Right ventricle myocardium superior (tissue), 1 donor: ENCODE measurements at places on chromosomes 5 and 9.
A peak's percentile ranks its signal among the peaks of the same experiment; 100 is the strongest.

- no peak for DNase-seq
These were observed 41.3 kb downstream of the LNPEP start for GRCh38 chr5:96977228-96977627.

- DNase-seq: no peak
These were observed 43.6 kb downstream of the FXN start for GRCh38 chr9:69079186-69079585.

- DNase-seq: no peak
These were observed 40.2 kb upstream of the EGFL7 start for GRCh38 chr9:136622538-136622948.

DNA sequence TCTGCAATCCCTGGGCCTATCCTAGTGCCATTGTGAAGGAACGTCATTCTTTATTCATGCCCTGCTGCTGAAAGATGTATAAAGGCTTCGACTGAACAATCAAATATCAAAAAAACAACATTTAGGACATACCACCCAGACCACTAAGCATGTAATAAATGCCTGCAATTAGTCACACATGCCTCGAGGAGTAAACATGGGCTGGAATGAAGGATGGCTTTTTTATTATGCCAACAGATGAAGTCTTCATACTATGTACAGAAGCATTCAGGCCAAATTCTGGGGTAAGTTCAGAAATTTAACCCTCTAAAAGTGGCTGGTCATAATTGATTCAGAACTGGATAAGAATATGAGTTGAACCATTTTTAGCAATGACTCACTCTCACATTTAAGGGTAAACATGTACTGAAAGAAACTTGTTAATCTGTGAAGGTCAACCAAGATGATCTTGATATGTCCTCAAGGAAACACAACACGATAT is 38.1 kb downstream of the FAM240B start:
- DNase-seq: no peak

DNA sequence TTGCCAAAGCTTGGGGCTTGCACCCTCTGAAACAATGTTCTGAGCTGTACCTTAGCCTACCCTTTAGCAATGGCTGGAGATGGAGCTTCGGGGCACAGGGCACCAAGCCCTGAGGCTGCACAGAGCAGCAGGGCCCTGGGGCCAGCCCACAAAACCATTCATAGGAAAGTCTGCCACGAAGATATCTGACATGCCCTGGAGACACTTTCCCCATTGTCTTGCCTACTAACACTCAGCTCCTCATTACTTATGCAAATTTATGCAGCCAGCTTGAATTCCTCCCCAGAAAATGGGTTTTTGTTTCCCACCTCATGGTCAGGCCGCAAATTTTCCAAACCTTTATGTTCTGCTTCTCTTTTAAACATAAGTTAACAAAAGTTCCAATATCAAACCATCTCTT is 105.7 kb downstream of the DTWD2 start:
- DNase-seq: no peak

- DNase-seq: no peak
These were observed 325.4 kb downstream of the PDE4D start for GRCh38 chr5:59568161-59568560.

DNA sequence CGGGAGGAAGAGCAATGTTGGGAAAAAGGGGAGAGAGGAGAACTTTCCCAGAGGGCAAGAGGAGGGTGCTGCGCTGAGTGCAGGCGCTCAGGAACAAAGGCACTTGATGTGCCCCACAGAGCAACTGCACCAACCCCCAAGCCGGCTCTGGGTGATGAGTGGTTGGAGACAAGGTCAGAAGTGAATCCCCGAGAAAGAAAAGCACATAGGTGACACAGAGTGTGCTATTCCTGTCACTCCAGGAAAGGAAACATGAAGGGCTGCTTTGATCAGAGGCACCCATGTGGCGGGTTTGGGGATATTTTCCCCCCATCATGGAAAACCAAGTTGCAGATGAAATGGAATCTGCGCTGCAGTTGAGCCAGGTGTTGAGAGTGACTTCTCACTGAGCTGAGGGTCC is 20.7 kb upstream of the SLC25A48 start:
- peak; percentile 50 for DNase-seq

DNA sequence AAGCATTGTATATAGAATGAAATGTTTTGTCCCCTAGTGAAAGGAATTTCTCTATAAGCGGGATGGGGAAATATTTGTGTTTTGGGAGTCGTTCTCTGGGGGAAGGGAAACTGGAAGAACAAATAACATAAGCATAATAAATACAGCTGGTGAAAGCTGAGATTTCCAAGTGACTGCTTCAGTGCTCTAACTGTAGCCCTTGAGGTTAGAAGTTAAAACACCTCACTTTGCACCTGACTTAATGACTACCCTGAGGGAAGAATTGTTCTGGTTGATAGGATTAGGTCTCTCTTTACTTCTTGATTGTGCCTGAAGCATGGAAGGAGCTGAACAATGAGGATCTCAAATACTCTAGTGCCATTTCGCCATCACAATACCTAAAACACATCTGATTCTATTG is 307.4 kb downstream of the MAN2A1 start:
- DNase-seq: no peak

DNA sequence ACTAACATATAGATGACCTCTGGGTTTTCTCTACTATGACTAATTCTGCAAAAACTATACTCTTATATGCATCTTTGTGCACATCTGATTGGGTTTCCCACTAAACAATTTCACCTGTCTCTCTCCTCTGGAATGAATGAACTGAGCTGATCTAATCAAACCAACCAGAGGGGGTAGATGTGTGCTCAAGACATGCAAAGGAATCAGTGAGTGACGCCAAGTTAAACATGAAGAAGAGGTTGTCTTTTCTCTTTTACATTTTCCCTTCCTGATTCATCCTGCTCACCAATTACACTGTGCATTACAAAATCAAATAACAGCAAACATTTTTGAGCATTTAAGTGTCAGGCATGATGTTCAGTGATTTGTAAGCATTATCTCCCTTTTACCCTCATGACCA is 29.6 kb upstream of the GRXCR2 start:
- DNase-seq: no peak

DNA sequence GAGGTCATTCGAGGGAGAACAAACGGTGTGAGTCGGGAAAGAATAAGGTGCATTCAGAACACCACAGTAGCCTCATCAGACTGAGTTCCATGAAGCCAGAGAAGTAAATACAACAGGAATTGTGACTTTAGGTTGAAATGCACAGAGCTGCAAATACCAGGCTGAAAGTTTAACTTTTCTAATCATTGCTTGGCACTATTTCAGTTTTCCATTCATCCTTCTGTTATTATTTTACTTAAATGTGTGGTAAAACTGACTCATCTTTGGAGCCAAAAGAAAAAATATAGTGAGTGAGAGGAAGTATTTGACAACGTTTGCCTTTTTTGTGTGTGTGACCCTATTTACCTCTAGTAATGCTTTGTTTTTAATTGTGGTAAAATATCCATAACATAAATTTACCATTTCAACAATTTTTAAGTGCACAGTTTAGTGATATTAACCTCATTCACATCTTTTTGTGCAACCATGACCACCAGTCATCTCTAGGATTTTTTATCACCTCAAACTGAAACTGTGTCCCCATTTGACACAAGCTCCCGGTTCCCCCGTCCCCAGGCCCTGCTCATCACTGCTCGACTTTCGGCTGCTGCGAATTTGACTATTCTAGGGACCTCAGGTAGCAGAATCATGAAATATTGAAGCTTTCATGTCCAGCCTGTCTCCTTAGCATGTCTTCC is 166.8 kb downstream of the HSD17B3 start:
- no peak for DNase-seq

- no peak for DNase-seq
These were observed 12.2 kb downstream of the AKNA start for GRCh38 chr9:114375386-114376175.

DNA sequence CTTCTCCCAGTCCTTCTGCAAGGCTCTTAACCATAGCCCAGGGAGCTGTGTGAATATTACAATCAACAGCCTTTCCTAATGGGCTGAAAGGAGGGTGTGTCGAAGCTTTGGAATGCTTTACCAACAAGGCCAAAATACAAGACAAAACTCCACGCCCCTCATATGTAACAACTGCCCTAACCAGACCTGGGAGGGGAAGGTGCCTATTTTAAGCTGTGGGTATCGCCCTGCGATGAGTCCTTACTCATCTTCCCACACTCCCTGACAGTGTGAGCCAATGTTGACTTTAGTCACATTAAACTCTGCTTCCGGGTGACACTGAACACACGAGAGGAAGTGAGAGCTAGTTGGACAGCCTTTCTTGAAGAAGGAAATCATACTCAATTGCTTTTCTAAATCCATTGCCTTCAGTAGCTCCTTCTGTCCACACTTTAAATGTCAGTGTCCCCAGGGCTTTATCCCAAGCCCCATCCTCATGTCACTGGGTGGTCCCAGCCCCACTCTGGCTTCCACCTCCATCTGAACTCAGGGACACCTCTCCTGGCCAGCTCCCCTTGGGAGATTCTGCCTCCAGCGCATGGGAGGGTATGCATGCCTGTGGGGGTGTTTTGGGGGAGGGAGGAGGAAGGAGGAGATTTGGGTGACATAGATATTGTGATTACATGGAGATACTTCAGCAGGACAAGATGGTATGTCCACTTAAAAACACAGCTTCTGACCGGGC is 6.5 kb upstream of the TBC1D9B start:
- DNase-seq: no peak

DNA sequence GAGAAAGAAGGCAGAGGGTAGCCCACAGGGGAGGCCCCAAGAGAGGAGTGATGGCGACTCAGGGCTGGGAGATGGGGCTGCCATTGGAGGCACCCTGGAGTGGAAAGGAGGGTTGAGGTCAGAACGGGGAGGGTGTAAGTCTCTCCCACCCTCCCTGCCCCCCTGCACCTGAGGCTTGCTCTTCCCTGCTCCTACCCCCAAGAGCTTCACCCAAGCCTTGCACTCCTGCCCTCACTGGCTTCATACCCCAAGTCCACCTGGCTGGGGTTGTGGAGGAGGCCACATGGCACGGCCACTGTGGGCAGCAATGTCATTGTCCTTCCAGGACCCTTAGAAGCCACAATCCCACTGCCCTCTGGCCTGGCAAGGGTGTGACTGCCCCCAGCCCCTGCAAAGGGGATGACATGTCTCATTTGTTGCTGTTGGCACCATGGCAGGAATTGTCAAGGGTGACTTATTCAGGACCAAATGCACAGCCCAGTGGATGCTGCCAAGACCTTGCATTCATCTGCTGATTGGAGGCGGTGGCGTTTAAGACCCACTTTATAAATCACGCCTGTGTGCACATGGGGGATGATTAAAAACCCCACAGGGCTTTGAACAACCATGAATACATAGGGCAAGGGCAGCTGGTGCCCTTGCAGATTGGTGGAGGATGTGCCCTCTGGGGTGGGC is 47.6 kb upstream of the RNU6ATAC start:
- DNase-seq: no peak

DNA sequence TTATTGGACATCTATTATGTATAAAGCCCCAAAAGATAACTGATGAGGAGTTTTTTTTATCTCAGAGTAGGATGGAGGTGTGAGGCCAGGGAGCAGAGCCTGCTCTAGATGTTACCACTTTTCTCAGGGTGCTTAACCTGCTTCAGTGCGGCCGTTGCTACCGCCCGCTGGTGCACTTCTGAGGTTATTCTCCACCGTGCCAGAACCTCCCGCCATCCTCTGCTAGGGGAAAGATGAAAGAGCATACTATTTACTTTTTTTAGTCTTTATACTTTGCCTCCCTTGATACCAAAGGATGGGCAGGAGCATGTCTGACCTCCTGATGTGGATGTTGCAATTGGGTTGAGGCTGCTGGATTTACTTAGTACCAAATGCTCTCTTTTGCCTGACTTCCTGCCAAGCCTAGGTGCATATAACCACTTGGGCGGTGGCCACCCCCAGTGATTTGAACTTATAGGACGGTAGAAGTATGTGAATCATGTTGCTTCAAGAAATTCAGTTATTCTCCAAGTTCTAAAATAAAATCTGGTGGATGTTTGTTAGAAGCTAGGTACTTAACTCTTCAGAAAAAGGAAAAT is 71.1 kb upstream of the HSPB3 start:
- no peak for DNase-seq

DNA sequence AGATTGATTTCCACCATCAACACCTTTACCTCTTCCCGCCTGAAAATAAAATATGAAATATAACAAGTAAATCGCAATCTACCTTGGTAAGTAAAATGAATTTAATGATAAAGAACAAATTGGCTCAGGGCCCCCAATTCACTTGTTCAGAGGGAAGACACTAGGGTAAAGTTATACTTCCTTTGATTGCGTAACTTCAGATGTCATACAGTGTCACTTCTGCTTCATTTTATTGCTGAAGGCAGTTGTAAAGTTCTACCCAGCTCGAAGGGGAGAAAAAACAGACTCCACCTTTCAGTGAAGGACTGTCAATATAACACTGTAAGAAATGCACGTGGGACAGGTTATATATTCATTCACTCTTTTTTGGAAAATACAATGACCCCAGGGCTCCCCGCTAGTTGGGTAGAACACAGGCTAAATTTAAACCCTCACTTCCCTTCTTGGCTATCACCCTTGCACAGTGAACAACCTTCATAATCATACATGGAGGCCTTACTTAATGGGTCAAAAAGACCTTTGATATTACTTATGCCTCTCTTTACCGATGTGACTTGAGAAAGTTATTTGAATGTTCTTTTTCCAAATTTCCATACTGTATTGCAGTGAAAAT is 848.8 kb downstream of the MAT2B start:
- DNase-seq: no peak

DNA sequence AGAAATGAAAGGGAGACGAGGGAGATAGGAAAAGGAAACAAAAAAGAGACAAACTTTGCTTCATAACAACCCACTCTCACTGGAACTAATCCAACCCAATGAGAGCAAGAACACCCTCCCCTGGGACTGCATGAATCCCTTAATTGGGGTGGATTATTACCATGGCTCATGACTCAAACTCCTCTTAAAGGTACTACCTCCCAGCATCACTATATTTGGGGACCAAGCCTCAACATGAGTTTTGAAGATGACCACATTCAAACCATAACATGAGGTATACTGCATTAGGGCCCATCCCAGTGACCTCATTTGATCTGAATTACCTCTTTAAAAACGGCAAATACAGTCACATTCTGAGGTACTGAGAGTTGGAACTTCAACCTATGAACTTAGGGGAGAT is 8.0 kb downstream of the MTAP start:
- no peak for DNase-seq

GRCh38 chr5:154647114-154647760 is 107.9 kb upstream of the LARP1 start:
- DNase-seq: peak; percentile 66

DNA sequence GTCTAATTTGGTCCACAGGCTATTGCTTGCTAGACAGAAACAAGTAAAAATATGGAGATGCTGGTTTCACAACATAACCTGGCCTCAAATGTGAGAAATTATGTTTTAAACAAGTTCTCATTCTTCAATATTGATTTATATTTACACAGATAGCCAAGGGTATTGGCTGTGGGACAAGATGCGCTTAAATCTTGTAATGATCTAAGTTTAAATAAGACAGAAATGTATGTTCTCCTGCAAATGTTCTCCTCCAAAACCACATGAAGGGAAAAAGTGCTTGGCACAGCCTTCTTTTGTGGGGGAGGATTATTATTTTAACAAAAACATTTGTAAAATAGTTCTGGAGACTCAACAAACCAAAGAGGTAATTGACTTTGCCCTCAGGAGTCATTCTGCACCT is 356.0 kb downstream of the DMAC1 start:
- DNase-seq: no peak

DNA sequence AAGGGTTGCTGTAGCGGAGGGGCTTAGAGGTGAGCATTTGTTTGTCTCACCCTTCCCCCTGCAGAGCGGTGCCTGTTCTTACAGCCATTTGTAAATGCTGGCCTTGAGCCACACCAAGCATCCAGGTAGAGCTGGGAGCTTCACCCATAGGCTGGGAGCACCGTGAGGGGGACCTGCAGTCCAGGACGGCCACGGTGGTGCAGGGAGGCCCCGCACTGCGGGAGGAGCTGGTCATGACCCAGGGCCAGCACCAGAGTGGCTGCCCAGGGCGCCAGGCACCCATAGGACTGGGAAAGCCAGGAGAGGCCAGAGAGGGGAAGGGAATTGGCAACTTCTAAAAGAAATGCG is 197.3 kb upstream of the ADAMTS16 start:
- no peak for DNase-seq
